Foreskin keratinocyte (primary cell): ENCODE measurements at places on chromosomes 5 and 9.

- no peak for DNase-seq
Observed at GRCh38 chr5:53877243-53877642, 316.8 kb downstream of the NDUFS4 start.

GRCh38 chr5:2779459-2779858 is 28.0 kb upstream of the IRX2 start:
- peak; percentile 23 for DNase-seq

DNA sequence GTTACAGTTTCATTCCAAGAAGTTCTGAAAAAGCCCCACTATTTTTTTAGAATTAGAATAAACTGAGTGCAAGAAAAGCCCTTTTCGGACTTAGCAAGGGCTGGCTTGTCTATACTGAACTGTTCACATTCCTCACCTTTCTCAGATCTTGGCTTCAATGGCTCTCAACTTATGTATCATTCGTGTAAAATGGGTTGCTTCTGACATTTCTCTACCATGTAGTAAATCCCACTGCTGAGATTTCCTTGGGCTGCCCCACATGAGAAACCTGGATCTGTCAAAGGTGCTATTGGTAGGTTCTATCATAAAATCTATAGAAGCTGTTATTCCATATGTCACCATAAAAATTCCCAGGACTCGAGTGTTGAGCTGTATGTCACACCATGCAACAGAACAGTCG is 454.3 kb downstream of the CTNND2 start:
- no peak for DNase-seq

DNA sequence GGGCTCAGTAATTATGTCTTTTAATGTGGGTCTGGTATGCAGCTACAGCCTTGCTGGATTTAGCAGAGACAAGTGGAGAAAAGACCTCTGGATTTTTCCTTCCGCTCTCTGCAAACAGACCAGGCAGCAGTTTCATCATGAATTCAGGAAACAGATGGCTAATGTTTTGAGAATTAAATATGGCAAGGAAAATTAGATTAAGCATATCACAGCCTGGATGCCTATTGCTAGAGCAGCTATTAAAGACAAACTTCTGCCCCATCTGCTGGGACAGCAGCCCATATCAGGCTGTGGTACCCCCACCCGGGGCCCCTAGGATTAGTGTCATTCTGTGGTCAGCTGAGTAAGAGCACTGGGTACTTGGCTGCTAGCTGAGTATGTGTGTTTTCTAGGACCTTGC is 6.2 kb downstream of the SKP2 start:
- DNase-seq: no peak

GRCh38 chr9:7363777-7364477 is 435.7 kb downstream of the DMAC1 start:
- DNase-seq: no peak

DNA sequence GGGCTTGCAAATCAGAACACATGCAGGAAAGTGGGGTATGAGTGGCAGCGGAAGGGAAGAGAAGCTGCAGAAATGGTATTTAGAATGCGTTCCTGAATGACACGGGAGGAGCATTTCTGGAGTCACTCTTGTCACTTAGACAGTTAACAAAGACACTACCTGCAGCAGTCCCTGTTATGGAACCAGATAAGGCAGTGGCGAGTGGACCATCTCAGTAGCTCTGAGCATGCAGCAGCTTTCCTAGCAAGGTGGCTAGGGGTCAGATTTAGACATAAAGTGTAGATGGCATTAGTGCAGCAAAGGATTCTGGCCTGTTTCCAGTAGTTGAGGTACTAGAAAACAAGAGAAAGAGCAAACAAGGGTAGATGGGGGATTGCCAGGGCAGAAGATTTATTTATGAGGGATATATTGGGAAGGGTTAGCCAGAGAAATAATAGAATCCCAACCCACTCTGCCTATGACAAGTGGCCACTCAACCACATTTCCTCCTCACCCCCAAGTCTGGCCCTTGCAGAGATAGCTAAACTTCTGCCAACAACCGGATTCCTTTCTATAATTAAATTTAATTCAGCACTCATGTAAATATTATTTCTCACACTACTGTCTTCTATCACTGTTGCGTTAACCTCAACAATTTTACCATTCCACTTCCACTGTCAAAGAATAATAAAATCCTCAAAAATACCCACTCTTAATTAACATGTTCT is 201.6 kb downstream of the DCP2 start:
- no peak for DNase-seq

DNA sequence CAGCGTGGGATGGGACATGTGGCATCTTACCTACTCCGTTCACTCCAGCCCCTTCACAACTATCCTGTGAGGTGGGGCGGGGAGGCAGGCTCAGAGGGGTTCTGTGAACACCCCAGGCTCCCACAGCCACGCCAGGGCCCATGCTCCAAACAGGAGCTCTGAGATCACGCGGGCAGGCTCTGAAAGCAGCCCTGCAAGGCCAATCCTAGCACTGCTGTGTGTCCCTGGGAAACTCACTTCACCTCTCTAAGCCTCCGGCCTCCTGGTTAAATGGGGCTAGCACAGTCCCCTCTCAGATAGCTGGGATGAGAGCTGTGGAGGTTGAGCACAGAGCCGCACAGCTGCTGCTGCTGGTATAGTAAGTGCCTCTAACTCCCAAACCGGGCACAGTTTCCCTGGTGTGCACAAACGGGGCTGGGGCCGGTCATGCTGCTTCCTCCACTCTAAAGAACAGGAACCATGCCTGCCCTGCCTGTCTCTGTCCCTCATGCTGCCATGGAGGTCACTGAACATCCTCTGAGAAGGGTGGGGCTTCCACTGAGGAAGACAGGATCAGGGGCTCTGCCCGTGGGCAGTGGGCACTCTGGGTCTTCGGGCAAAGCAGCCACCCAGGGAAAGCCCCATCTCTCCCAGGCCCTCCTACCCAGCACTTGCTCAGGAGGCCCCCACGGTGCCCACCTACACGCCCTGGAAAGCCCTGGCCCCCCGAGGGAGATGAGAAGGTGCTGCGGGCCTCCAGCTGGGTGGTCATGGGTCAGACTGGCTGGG is 13.0 kb upstream of the ASS1 start:
- no peak for DNase-seq

DNA sequence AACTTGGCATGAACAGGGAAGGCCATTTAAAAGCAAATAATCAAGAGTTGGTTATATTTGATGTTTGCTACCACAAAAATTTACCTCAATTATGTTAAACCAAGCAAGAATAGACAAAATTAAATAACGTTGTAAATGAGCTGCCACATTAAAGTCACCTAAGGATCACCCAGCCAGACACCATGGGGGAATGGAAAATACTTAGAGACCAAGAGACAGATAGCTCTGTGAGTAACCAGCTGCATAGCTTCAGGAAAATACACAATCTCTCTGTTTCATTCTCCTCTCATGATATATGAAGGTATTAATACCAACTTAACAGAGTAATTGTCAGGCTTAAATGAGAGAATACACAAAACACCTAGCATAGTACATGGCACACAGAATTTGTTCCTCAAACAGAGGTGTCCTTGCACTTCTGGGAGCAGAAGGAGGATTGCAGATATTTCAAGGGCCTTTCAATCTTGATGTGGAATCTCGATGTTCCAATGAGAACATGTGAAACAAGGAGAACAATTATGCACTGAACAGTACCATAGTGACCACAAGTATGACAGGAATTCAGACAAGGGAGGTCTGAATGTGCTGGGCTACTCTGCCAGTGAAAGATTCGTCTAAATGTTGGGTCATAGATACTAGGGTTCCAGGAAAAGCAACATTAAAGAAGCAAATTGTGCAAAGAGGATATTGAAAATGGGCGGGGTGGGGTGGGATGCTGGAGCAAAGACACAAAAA is 18.6 kb downstream of the JAKMIP2 start:
- DNase-seq: peak; percentile 3

- DNase-seq: peak; percentile 38
Observed at GRCh38 chr9:101387871-101388506, 3.2 kb upstream of the BAAT start.

DNA sequence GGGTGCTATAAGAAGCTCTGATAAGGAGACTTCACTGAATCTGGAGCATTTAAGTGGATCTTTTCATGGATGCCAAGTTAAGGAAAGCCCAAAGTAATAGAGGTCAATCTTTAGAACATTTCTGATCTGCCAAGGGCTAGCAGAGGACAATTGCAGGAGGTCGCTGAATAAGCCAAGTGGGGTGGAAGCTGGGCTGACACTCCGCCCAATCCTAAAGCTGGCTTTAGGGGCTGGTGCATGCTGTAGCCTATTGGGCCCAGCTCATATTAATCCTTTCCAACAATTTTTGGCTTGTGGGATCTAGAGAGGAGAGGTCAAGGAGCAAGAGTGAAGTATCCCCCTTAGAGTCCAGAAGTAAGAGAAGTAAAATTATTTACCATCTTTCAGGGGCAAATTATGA is 526.5 kb downstream of the RAB3C start:
- no peak for DNase-seq

- peak; percentile 22 for DNase-seq
Observed at GRCh38 chr5:108727236-108727650, 20.5 kb upstream of the FER start.

GRCh38 chr5:11304641-11305040 is 543.6 kb upstream of the DAP start:
- no peak for DNase-seq

GRCh38 chr9:110623462-110624025 is 44.0 kb upstream of the SVEP1 start:
- DNase-seq: no peak

GRCh38 chr9:76607730-76608436 is 148.9 kb downstream of the GCNT1 start:
- DNase-seq: no peak

GRCh38 chr5:169686137-169686536 is 49.1 kb downstream of the DOCK2 start:
- DNase-seq: no peak

- DNase-seq: no peak
Observed at GRCh38 chr5:112636751-112637150, 100.9 kb upstream of the APC start.

GRCh38 chr9:137181680-137182079 is 6.7 kb downstream of the ANAPC2 start:
- no peak for DNase-seq

DNA sequence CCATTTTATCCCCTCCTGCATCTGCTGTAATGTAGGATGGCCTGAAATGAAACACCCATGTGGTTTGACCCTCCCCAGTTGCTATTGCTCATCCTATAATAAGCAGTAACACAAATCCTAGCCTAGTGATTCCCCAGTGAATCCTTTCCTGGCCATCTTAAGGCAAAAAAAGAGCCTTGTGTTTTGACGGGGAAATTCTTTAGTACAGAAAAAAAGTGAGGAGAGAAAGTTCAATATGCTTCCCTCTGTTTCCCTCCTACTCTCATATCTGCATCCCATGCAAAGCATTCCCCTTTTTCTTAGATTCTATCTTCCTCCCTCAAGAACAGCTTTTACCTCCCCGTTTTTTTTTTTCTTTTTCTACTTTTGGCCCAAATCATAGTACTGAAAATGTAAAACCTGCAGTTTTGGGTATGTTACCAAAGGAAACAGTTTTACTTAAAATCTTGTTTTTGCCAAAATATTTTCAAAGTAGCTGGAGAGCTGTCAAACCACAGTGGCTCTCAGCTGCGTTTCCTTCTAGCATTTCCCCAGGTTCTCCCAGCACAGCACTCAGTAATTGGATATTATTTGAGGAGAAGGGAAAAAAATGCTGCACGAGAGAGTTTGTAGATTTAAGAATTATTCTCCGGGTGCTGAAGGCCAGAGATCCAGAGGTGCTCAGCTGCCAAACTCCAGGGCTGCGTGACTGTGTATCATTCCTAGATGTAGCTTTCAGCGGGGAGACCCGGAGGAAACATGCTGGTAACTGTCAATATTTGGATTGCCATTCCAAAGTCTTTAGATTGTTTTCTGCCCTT is 321.4 kb downstream of the NPR3 start:
- no peak for DNase-seq

DNA sequence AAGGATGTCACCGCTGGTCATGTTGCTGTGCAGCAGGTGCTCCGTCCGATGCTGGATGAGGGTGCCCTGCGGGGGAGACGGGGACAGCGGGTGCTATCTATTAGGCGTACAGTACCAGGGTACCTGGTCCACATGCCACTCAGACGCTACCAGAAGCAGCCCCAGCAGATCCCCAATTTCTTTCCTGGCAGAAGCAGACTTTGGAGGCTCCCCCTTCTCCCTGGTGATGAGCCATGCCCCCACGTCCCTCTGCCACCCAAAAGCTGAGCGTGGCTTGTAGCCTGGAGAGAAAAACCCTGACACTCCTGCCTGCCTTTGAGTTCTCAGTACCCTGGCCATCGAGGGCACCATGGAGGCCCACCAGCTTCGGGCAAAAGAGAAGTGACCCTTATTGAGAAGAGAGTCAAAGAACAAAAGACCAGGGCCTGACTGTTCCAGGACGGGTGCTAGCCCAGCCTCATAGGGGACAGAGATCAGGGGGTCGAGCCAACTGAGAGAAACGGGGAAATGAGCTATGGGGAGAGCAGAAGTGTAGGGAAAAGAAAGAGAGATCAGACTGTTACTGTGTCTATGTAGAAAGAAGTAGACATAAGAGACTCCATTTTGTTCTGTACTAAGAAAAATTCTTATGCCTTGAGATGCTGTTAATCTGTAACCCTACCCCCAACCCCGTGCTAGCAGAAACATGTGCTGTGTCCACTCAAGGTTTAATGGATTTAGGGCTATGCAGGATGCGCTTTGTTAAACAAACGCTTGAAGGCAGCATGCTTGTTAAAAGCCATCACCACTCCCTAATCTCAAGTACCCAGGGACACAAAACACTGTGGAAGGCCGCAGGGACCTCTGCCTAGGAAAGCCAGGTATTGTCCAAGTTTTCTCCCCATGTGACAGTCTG is 62.0 kb upstream of the ZNF354B start:
- DNase-seq: no peak

- no peak for DNase-seq
Observed at GRCh38 chr5:142929587-142929986, 159.4 kb downstream of the ARHGAP26 start.

DNA sequence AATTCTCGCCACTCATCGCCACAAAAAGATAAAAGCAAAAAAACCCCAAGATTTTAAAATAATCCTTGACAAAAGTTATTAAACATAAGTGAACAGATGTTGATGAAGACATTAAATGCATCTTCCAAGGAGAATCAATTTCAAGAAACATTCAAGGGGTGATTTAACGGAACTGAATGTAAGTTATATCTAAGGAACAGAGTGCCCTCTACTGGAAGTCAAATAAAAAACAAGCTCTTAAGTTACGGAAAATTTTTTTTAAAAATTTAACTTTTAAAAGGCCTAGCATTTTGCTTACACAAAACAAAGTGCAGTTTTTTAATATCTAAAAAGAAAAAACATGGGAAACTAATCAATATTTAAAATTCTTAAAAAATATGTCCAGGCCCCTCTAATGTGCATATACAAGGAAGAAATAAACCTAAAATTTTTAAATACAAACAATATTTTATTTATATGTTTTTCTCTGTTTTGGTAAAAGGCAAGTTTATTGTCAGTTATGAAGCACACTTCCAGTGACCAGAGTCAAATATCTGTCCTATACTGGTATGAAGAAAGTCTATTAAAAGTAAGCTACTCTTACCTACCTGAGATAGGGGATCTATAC is 28.0 kb downstream of the TEX10 start:
- no peak for DNase-seq

GRCh38 chr5:43615445-43616184 is 12.6 kb downstream of the NNT start:
- DNase-seq: no peak
